ENCODE measurements at places on chromosomes 5 and 9. TPM values are rescaled to one million over a fixed set of nuclear protein-coding genes. Genes with fewer than 3 reads are reported as not detected.

The APBA1 gene
- polyA plus RNA-seq, result 12.7 TPM

The PCDHGB7 gene
- 13.1 TPM for polyA plus RNA-seq

The LPAR1 gene
- 68.9 TPM for polyA plus RNA-seq

The CCDC152 gene
- polyA plus RNA-seq, result 22.0 TPM

The N4BP3 gene
- polyA plus RNA-seq, result 19.4 TPM

The TJP2 gene
- polyA plus RNA-seq, result 124 TPM

- DNase-seq, result no peak
Measured at GRCh38 chr5:67163231-67163756, 33.3 kb downstream of the CD180 start.

GRCh38 chr9:105972466-105973204, 278.3 kb downstream of the TMEM38B start:
- DNase-seq, result no peak

DNA sequence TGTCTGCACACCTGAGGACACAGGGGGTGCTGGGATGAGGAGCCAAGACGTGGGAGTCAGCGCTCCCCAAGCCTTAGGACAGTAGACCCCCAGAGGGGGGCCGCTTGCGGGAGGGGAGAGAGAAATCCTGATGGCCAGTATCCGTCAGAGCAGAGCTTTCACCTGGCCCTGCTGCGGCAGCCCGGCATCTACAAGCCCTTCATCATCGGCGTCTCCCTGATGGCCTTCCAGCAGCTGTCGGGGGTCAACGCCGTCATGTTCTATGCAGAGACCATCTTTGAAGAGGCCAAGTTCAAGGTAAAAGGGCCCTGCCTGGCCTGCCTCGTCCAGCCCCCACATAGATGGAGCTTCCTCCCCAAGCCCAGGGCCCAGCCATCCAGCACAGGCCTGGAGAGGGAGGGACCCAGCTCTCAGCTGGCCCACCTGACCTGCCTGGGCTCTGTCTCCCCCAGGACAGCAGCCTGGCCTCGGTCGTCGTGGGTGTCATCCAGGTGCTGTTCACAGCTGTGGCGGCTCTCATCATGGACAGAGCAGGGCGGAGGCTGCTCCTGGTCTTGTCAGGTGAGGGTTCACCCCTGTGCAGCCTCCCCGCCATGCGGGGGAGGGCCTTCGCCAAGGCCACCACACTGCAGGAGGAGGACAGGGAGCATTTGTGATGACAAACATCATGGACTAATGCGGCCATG, 6.7 kb downstream of the SLC2A8 start:
- no peak for DNase-seq

DNA sequence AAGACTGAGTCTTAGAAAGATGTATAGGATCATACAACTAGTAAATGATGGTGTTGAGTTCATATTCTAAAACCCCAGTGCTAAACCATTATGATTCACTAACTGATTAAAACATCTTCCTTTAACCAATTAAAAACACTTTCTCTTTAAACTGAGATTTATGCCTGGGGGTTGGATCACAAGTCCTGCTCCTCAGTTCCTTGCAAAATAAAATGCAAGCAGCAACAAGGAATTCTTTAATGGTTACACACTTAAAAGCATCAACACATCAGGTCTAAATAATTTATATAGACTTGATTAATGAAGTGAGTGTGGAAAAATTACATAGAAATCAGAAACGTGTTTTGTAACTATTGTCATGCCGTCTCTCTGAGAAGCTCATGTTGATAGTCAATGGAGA, 189.2 kb downstream of the TARS1 start:
- no peak for DNase-seq

All from right lung (tissue), 10 donors.